ENCODE measurements at places on chromosomes 2 and 18. TPM values are rescaled to one million over a fixed set of nuclear protein-coding genes. Genes with fewer than 3 reads are reported as not detected.

CDH19 gene
- polyA plus RNA-seq = 1.3 TPM

IHH gene
- polyA plus RNA-seq = not detected

CHRNG gene
- polyA plus RNA-seq = 160 TPM

DNA sequence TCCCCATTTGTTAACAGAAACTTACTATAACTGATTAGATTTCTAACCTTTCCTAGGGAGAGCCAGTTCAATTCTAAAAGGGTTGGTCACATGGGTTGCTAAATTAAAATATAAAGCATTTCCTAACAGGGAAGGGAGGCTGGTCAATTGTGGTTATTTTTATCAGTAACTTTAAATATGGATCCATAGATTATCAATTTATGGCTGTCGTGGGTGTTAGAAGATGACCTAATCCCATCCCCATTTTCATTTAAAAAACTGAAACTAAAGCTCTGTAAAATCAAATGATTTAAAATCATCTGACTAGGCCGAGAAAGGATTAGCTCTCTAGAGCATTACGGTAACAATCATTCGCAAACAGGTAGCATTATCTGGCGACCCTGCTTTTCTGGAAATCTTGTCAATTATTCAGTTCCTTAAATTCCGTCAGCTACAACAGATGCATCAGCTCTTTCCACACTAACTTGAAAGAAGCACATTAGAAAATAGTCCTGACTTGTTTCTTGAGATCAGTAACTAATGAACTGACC is 953 bp upstream of the HNRNPA3 start:
- no peak for DNase-seq

DNA sequence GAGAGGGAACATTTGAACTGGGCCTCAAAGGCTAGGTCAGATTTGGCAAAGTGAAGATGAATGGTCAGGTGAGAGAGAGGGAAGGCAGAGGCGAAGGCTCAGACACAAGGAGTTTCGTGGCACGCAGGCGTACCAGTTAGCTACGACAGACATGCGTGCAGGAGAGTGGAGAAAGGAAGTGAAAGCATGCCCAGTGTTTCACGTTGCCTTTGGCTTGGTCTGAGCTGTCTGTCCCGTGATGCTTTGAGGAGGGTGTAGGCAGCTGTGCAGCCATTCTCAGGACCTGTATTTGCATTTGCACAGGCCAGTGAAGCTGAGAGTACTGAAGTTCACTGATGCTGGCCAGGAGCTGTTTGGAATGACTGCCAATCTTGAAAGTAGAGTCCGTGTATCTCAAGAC is 69.5 kb downstream of the HNRNPLL start:
- no peak for DNase-seq

DNA sequence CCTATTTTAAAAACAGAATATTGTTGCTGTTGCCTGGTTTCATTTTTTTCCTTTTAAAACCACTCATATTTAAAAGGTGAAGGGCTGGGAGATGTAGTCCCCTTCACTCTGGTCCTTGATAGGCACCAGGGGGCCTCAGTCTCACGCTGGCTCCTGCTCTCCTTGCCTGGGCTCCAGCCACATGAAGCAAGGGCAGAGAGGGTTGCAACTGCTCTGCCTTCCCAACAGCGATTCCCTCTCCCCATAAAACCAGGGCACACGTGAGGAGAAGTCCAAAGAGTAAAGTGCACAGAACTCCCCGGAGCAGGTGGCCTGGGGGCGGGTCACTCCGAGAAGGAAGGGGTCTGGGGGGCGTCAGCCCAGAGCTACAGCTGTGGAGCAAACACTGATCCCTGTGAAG is 12.8 kb downstream of the TMEM127 start:
- DNase-seq = no peak

- no peak for DNase-seq
Observed at GRCh38 chr2:105248316-105249070, 7.0 kb downstream of the GPR45 start.

DNA sequence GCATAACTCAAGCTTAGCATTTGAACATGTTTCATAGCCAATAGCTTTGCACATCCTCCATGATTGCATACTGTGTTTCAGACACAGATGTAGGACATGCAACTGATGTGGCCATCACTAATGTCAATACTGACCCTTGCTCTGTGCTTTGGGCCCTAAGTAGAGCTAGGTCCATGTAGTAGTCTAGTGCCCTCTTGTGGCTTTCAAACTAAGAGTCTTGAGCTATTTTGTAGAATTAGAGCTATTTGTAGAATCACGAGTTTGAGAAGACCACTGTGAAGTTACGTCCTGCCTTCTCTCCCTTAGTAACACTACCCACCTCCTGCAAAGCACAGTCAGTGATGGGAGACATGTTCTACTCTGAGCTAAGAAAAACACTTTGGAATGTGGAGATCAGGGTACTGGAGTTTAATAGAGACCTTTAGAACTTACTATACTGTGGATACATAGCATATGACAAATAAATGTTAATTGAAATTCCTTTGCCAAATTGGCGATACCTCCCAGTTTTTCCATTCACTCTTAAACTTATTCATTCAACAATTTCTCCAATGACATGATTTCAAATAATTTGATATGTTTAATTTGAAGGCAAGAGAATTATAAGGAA is 306.5 kb upstream of the TNP1 start:
- no peak for DNase-seq

DNA sequence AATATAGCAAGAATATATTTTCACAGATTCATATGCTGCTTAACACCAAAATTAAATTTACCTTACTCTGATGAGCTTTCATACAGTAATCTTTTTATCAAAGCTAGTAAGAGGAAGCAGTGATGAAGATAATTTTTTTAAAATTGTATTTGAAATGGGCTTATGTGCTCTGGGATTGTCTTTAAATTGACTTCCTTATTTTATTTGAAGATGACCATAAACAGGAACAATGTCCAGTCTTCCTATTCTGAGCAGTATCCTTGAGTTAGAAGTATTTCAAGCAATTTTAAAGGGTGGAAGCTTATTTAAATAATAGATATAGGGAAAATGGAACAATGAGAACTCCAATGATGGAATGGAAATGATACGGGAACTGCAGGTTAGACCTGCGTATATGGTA is 211.6 kb downstream of the MCFD2 start:
- no peak for DNase-seq

All from forelimb muscle (tissue), 1 donor.